Bronchial smooth muscle cell (primary cell): ENCODE measurements at places on chromosomes 7 and 10. TPM values are rescaled to one million over a fixed set of nuclear protein-coding genes. Genes with fewer than 3 reads are reported as not detected.

The SPDYE5 gene
- total RNA-seq = not detected in 2 replicates

The CRTAC1 gene
- total RNA-seq = under 0.01 TPM in 1 of 2 replicates, not detected in the other

The SH2D4B gene
- under 0.01 TPM in 1 of 2 replicates, not detected in the other for total RNA-seq

The AKR1D1 gene
- total RNA-seq = not detected in 2 replicates
